ENCODE measurements at places on chromosomes 1 and 21.

DNA sequence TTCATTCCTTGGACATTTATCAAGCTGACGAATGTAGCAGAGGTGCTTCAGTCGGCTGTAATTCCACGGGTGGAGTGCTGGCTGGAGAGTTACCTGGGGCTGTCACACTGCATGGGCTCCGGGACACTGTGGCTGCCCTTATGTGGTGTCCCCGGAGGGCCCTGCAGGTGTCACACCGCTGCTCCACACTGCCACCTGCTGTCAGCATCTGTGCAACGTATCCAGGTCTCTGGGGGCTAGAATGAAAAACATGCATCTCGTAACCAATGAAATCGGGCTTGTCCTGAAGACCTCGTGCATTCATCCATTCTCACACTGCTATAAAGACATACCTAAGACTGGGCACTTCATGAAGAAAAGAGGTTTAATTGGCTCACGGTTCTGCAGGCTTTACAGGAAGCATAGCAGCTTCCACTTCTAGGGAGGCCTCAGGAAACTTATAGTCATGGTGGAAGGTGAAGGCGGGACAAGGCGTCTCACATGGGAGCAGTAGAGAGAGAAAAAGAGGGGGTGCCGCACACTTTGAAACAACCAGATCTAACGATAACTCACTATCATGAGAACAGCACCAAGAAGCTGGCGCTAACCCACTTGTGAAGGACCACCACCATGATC is 46.7 kb upstream of the PCBP3 start:
- peak; percentile 70 for DNase-seq

DNA sequence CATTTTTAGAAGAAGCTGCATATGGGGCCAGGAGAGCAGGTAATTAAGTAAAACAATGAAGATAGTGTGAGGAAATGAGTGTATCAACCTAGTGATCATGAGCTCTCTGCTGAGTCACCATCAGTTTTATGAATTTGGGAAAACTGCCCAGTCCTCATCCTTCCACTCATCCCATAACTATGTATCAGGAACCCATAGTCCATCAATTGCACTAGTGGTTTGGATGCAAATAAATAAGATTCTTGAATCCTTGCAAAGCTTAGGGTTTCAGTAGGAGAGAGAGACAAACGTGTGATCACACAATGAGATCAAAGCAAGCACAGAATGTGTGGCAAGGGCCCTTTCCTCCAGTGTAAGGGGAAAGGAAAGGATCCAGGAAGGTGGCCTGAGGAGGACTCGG is 145.6 kb downstream of the ZZZ3 start:
- DNase-seq: no peak

- DNase-seq: no peak
Measured at GRCh38 chr1:57082711-57083439, 117.1 kb upstream of the C8B start.

GRCh38 chr1:154199563-154199879 is 6.6 kb downstream of the CFAP141 start:
- no peak for DNase-seq

GRCh38 chr1:112501810-112502641 is 6.7 kb upstream of the WNT2B start:
- DNase-seq: peak; percentile 29
